ENCODE measurements at places on chromosomes 7 and 10.

- no peak for DNase-seq
Measured at GRCh38 chr7:74474271-74474865, 20.7 kb downstream of the GTF2IRD1 start.

- no peak for DNase-seq
Measured at GRCh38 chr7:81138870-81139269, 220.0 kb upstream of the SEMA3C start.

DNA sequence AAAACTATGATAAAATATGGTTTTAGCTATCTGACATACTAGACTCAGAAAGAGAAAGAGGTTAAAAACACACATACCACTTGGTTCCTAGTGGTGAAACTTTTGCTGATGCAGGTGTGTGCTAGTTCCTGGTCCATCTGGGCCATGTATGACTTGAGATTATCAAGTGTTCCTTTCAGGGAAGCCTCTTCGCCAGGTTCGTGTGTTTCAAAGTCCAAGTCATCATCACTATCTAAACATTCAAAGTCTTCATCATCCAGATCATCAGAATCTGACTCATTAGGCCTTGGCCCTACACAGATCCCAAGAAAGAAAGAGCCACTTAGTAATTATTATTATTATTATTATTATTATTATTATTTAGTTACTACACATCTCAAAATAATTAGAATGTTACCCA, 26.4 kb downstream of the NUDT13 start:
- no peak for DNase-seq

DNA sequence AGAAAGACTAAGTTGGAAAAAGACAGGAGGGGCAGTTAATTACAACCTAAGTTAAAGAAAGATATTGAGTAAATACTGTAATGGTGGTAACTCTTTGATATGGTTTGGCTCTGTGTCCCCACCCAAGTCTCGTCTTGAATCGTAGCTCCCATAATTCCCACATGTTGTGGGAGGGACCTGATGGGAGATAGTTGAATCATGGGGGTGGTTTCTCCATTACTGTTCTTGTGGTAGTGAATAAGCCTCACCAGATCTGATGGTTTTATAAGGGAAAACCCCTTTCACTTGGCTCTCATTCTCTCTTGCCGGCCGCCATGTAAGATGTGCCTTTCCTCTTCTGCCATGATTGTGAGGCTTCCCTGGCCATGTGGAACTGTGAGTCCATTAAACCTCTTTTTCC, 143.8 kb downstream of the GRK5 start:
- no peak for DNase-seq

DNA sequence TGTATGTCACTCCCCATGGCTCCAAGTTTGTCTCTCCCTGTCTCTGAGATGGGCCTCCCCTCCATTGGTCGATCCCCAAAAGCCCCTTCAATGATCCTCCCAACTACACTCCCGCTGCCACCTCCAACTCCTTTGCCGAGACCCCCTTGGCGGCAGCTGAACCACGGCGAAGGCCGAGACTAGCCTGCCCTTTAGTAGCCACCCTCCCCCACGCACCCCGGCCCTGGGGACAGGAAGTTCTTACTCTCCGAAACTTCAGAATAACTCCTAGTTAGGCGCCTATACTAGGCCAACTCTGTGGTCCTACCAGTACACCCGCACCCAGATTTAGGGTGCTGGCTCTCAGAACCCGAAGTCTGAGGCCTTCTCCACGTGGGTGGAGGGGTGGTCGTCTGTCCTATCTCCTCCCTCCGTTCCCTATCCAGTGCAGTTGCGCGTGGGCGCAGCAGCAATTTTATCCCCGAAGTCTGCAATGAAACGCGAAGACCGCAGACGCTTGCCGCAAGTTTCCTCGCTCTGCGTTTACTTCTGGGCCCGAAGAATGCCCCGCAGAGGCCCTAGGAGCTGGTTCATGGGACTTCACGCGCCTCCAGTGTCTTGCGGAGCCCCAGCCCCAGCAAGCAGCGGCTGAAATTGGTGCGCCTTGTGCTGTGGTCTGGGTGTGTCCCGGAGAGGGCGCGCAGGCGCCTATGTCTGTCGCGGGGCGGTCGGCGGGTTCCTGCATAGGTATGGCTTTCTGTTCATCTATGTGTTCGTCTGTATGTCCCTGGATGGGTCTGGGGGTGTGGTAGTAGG, 82.6 kb upstream of the SLF2 start:
- DNase-seq, result no peak

- DNase-seq, result no peak
Measured at GRCh38 chr7:131616487-131617200, 60.2 kb upstream of the PODXL start.

- DNase-seq, result no peak
Measured at GRCh38 chr10:93471110-93471651, 11.0 kb downstream of the MYOF start.

DNA sequence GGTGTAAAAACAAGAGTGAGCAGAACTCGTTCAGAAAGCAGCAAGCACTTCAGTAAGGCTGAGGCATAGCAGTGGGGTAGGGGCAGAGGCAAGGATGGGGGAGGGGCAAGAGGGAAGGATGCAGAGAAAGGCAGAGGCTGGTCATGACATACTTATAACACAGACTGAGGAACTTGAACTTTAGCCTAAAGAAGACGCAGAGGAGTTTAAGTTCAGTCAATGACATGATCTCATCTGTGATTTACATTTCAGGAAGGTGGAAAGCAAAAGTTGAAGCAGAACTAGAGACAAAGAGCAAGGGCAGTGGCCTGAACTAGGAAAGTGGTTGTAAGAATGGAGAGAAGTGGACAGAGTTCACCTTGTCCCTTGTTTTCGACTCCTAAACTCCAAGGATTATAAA, 15.8 kb downstream of the MACC1 start:
- DNase-seq, result no peak

DNA sequence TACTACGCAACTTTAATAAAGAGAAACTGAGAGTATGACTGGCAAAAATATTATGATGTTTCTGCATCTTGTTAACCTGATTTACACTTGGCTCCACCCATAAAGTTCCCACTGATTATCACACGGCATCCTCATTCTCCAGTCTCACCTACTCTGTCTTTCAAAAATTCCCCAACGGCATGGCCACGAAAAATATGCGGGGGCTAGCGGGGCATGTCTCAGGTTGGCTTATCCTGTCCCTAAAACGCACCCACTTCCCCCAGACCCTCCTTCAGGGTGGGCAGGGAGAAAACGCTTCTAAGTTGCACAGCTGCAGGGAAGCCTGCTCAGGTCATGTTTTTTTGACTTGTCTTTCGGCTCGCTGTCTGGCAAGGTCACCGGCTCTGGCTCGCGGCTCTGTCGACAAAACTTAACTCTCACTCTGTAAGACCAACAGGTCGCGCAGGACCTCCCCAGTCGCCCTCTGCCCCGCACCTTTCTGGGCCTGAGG, 3.8 kb downstream of the CDK6 start:
- DNase-seq, result no peak

DNA sequence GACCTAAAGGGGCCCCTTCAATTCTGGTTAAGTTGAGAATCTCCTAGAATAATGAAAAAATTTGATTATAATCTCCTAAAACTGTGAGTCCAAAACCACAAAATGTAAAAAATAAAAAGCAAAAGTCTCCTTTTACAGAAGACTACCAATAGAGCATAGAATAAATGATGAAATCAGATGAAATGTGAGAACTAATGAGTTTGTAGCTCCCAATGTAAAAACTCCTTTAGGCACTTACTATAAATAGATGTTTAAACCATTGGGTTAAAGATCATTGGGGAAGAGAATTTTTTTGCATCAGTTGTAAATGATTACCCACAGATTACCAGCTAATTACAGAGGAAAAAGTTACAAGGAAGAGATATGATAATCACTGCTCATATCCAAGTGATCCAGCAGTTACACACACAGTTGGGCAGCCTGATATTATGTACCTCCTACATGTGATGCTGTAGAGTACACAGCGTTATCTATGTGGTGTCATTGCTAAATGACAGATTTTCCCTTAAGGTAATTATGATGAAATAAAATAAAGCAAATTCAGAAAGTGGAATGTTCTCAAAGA, 282.7 kb upstream of the SEMA3D start:
- no peak for DNase-seq

- DNase-seq, result no peak
Measured at GRCh38 chr10:59093461-59093860, 83.0 kb upstream of the PHYHIPL start.

GRCh38 chr7:1538544-1539180, 8.2 kb downstream of the MAFK start:
- no peak for DNase-seq

Measured in progenitor cell of endocrine pancreas (in vitro differentiated cells).